GM03348 (cell line): ENCODE measurements at places on chromosomes 7 and 10.

DNA sequence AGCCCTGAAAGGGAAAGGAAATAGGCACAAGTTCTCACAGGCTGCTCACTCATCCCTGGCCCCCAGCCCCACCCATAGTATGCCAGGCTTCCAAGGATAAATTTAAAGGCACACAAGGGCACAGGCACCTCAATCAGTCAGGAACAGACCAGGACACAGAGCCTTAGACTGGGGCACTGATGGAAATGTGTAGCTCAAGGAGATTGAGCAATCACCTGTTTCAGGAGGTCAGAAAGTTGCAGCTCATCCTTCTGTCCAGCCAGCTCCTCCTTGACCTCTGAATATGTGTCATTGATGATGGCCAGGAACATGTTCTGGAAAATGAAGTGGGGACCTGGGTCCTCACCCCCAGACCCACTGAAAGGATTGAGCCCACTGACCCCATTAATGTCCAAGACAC, 6.6 kb upstream of the BLOC1S2 start:
- DNase-seq, result no peak

DNA sequence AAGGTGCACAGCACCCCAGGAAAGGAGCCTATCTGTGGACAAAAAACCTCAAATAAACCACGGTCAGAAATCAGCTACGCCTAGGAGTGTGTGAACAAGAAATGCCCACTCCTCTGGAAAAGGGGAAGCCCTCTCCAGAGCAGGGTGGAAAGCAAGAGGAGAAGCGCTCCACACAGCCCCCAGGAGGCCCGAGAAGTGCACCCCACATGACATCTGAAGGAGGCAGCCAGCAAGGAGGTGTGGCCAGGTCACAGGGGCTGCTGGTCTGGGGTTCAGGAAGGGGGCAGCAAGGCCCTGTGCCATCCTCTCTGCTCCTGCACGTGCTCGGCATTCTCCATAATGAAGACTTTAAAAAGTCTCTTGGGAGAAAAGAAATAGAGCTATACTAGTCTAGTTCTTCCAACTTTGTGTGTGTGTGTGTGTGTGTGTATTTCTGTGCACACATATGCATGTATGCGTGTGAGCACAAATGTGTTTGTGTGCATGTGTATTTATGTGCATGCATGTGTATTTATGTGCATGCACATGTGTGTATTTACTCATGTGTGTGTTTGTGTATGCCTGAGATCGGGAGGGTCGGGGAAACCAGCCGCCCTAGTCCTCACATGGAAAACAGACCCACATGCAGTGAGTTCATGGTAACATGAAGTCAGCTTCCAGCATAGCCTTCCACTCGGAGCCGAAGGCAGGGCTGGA, 76.5 kb downstream of the TNS3 start:
- DNase-seq, result no peak

GRCh38 chr7:106426803-106427202, 142.0 kb upstream of the NAMPT start:
- DNase-seq, result no peak

DNA sequence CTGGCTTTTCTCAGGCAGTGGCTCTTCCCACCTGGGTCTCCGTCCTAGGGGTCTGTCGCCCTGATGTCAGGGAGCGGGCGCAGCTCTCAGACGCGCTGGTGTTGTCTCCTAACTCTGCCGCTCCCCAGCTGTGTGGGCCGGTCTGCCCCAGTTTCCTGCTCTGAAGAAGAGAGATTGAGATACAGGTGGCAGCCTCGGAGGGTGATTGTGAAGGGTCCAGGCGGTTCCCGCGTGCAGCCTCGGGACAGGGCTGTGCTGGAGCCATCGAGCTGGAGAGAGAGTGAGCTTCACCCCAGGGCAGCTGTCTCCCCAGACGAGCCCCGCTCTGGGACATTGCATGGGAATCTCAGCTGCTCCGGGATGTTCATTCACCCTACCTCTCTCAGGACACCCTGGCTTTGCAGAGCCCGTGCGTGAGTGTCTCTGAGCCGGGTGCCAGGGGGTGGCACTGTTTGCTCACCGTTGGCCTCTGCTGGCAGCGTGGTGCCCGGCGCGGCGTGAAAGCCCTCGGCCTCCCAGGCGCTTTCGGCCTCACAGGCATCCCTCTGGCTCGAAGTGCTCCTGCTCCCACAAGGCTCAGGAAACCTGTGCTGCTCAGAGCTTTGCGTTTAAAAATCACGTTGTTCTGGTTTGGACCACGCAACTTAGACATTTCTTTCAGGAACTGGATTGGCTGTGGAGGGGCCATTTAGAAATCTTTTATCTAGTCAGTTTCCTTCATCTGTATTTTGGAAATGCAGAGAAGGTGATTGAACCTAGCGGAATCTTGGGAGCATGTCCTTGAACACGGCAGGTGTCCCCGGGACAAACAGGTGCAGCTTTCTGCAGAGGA, 33.8 kb upstream of the ZFAND2A start:
- DNase-seq, result peak; percentile 78

DNA sequence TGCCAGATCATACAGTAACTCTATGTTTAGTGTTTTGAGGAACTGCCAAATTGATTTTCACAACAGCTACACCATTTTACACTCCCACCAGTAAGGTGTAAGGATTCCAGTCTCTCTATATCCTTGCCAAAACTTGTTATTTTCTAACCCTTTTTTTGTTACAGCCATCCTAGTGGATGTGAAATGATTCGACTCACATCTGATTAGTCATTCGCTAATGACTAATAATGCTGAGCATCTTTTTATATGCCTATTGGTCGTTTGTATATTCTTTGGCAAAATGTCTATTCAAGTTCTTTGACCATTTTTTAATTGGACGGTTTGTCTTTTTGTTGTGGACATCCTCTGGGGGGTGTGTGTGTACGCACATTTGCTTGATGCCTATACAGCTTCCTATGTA, 142.8 kb downstream of the DGKB start:
- DNase-seq, result no peak

GRCh38 chr10:2851566-2851965, 215.8 kb upstream of the PFKP start:
- no peak for DNase-seq

DNA sequence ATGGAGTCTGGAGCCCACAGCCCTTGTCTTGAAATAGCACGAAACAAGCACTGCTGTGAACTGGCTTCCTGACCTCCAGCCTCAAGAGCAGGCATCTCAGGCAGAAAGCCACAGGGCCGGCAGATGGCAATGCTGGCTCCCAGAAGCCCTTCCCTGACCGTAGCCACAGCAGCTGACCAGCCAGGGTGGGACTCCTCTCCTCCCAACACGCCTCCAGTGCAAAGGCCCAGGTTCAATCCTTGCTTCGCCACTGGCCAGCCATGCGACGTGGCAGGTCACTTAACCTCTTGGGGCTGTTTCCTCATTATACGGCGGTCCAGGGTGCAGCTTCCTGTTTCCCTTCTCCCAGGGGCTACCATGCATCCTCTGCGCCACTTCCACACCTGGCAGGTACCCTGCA, 12.8 kb downstream of the PRKAG2 start:
- no peak for DNase-seq

GRCh38 chr10:71299071-71299785, 19.8 kb upstream of the SLC29A3 start:
- no peak for DNase-seq

- no peak for DNase-seq
Measured at GRCh38 chr10:429696-430095, 259.8 kb downstream of the DIP2C start.

- DNase-seq, result no peak
Measured at GRCh38 chr7:151514461-151515275, 5.0 kb downstream of the RHEB start.

- no peak for DNase-seq
Measured at GRCh38 chr10:16724509-16724908, 92.7 kb downstream of the RSU1 start.

- no peak for DNase-seq
Measured at GRCh38 chr10:43078175-43078985, 1.5 kb downstream of the RET start.

DNA sequence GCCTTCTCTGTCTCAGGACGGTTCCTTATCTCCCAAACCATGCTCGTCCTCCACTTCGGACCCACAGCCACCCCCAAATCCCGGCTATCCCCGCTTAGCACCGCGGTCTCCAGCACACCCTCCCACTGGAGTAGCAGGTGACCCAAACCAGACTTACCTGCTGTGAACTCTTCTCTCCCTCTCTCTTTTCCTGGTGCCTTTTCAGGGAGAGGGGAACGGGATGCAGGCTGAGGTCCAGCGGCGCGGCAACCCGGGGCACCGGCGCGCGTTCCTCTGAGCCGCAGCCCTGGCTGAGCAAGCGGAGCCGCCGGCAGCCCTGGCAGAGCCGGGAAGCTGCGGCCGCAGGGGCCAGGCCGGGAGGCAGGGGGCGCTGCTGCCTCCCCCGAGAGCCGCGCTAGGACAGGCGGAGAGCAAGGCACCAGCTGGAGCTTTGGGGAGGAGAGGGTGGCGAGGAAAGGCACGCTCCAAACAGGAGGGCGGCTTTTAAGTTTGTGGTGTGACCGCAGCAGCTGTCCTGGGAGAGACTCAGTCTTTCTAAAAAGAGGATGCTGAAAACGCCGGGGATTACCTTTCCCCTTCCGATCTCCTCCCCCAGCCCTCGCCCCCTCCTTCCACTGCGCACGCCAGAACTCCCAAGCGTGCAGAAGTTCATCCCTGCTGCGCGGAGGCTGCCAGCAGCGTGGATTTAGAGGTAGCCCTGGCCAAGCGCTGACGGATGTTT, at the start of gene SEMA3D:
Gene SEMA3D (minus strand): TSS at position 536 of the 721 bp plus-strand sequence. CDS start 65,165 bp downstream, outside the sequence.
- DNase-seq, result peak; percentile 93

DNA sequence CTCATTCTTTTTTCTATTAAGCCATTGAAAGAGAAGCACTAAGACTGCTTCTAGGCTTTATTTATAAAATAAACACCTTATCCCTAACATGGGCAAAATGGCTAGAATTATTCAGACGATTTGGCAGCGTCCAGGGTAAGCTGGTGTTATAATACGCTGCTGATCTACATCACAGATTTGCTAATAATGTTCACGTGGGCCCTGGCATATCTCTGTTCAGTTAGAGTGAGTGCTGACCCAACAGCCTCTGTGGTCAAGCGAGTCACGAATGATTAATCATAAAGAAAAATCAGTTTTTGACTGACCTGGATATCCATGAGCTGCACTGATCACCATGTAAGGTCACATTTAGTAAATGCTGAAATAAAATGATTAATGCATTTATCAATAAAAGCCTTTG, 28.4 kb upstream of the CBLL1 start:
- DNase-seq, result no peak

- DNase-seq, result no peak
Measured at GRCh38 chr7:50166997-50167965, 74.2 kb upstream of the ZPBP start.

- DNase-seq, result no peak
Measured at GRCh38 chr10:15238555-15239335, 70.3 kb upstream of the NMT2 start.

DNA sequence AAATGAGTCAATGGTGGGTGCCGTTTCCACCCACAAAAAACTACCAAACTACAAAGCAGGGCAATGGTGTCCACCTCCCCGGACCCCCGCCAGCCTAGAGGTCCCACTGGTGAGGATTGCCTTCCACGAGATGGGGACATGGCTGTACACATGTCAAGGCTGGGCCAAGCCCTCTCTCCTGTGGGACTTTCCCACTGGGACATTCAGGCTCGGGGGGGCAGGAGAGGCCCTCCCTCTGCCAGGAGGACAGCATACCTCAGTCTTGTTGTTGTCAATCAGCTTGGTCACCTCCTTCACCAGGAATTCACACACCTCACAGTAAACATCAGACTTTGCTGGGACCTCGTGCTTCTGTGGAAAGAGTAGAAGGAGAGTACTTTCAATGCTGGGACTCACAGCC, 31.1 kb downstream of the PSAP start:
- no peak for DNase-seq

GRCh38 chr7:44733708-44734481, 14.8 kb upstream of the ZMIZ2 start:
- no peak for DNase-seq

DNA sequence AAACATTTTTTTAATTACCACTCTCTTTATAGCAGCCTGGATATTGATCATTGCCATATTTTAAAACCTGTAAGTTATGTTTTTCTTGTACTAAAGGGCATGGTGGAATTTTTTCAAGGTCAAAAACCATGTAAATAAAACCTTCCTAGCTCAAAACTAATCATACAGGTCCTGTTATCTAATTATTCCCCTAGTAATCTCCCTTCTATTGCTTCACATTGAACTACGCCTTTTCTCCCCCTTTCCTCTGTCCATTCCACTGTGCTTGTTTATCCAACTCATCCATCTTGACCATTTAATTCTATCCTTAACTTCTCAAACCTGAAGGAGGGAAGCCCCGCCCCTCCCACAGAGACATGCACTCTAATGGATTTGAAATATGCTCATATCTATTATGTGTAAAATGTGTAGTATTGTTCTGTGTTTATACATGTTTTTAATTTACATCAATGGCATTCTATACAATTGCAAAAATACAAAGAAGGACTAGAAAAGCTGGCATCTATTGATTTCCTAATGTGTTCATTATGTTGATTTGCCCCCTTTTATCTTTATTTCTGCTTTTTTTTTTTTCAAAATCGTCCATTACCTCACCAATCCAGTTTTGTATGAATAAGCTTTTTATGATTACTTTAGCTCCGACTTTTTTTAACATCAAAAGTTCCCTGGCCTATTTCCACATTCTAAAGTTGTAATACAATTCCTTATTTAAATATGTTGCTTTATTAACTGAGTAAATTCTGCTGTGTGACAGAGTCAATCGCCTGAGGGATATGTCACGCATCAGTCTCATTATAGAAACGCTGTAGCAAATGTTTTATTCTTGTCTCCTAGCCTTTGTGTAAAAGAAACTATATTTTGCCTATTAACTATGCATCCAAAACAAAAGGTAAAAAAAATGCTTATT, 61.0 kb downstream of the MET start:
- no peak for DNase-seq

DNA sequence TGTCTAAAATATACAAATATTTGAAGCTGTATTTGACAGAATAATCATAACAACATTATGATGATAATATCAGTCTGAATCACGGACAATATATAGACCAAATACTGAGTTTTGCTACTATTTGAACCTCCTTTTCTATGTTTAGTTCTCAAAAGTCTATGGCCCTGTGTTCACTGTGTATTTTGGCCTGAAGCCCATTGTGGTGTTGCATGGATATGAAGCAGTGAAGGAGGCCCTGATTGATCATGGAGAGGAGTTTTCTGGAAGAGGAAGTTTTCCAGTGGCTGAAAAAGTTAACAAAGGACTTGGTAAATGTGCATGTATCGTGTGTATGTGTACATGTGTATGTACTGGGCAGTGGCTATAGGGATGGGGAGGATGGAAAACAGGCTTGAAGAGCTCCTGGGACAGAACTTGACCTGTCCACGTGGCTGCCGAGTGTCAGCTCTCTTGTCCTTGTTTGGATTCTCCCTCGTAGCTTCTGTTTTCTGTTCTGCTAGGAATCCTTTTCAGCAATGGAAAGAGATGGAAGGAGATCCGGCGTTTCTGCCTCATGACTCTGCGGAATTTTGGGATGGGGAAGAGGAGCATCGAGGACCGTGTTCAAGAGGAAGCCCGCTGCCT, 4.2 kb downstream of the CYP2C18 start:
- no peak for DNase-seq
